ENCODE measurements at places on chromosomes 11 and 22.

- no peak for DNase-seq
Observed at GRCh38 chr11:120337355-120338106, 1.3 kb downstream of the ARHGEF12 start.

GRCh38 chr11:14774721-14775120 lies 117.3 kb downstream of the CYP2R1 start:
- no peak for DNase-seq

GRCh38 chr22:32185821-32186220 lies 19.1 kb downstream of the RFPL2 start:
- DNase-seq = no peak

GRCh38 chr22:36741968-36742367 lies 34.0 kb downstream of the IFT27 start:
- DNase-seq = no peak

DNA sequence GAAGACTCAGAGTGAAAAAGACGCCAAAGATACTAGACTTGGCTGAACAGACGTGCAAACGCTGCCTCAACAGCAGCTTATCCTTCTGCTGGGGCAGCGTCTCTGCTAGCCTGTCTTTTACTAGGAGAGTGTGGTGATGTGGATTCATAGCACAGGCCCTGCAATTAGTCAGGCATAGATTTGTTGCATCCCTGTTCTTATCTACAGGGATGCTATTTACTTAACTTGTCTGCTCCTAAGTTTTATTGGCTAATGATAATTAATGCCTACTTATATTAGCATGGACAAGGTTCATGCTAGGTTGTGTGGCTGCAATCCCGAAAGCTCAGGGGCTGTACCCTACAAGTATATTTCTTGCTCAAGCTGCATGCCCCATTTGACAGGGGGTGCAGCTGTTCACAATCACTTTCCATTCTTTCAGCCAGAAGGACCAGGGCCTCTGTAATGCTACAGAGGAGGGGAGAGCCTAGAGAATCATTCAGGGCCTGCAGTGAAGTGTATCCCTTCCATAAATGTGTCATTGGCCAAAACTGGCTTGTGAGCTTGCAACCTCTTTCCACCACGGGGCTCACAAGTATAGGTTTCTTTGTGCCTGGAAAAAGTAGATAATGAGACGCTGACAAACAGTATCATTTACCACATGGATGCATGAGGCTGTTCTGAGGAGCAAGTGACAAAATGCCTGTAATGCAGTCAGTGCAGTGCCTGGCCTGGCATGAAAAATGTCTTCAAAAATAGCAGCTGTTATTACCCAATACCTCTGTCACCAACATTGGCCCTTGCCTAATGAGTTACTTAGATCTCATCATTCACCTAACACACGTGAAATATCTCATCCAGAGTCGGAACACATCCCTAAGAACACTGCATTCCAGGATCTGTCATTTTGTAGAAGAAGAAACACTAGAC lies 685.8 kb upstream of the API5 start:
- no peak for DNase-seq

DNA sequence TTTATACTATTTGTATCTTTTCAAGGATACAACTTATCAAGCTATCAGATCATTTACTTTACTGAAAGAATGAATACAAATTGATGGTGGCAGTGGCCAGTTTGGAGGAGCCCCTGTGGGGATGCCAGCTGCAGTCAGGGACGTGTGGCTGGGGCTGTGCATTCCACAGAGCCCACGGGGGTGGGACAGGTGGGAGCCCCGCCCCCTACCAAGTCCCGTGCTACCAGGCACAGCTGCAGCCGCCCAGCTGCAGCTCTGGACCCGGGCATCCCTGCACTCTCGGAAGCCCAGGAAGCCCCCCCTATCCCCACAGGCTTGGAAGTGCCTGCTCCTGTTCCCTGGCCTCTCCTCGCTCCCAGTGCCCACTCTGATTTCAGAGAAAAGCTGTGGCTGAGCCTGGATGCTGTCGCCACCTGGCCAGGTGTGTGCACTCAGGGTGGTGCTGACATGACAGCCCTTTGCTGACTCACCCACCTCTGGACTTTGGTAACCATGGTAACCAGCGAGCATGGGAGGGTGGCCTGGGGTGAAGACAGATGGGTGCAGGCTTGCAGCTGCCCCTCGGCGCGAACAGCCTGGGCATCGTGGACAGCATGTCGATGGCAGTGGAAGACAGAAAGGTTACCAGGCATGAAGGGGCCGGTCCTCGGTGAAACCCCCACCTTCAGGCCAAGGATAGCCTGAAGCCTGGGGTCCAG lies 138.1 kb downstream of the SBF2 start:
- no peak for DNase-seq

DNA sequence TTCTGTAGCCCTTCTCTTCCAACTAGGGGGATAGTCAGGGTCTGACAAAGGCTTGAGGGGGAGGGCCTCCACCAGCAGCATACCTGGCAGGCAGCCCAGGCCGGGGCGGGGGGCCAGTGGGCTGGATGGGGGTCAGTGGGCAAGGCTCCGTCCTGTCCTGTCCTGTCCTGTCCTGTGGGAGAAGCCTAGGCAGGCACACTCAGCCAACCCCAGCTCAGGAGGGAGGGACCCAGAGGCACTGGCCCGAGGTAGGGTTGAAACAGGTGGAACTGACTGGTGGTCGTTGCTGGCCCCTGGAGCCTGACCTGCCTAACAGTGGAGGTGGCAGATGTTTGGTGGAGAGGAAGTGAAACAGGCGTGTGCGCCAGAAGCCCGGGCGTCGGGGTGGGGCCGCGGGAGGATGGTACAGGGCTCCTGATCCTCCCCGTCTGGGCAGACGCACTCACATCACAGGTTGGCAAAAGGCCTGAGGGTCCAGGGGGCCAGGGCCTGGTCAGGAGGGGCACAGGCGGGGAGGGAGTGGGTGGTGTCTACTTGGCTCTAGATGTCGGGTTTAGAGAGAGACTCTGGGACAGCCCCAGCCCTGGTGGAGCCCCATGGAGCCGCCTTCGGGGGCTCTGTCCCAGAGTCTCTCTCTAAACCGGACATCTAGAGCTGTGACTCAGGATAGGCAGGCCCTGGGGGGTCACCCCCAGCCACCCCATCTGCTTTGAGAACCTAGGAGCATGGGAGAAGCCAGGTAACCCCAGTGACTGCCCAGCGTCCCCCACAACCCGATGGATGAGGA lies 32.5 kb upstream of the GRAMD4 start:
- DNase-seq = no peak

DNA sequence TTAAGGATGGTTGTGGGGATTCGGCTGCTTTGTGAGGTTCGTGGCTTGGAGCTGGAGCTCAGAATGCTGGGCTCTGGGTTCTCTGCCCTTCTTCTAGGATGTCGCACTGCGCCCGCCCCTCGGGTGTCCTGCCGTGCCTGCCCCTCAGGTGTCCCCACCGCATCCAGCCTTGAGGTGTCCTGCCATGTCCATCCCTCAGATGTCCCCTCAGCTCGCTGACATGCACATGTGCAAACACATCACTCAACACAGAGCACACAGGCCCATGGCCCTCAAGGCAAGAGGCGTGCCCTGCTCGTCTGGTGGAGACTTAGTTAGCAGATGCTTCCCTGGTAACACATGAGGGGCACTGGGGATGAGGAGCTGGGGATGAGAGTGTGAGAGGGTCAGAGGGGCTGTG lies 359.3 kb downstream of the TBC1D22A start:
- DNase-seq = no peak

GRCh38 chr11:36436589-36436988 lies 73.5 kb downstream of the TRAF6 start:
- no peak for DNase-seq

Measured in stimulated activated CD8-positive, alpha-beta memory T cell treated with anti-CD3 and anti-CD28 coated beads, Interleukin-15, amount 100 ng/mL, for 4 hours (primary cell).